ENCODE measurements at places on chromosomes 1 and 21.

DNA sequence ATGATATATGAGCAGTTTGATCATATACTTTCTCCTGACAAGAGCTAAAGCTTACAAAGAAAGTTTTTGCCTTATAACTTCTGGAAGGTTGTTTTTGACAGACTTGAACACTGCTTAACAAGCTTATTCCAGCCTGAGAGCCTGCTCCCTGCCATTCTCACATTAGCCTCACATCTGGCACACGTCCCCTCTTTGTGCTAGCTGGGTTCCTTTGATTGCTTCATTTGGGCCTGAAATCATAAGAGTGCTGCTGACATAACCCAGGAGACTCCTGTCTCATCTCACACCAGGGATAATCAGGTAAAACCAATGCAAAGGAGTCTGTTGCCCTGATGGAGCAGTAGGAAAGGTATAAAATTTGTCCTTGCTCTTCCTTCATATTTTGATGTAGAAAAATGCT, 1411.7 kb upstream of the B3GALT2 start:
- DNase-seq, result no peak

GRCh38 chr1:226921504-226921903, 18.6 kb upstream of the COQ8A start:
- no peak for DNase-seq

- DNase-seq, result no peak
Measured at GRCh38 chr1:172775606-172776005, 116.7 kb downstream of the FASLG start.

DNA sequence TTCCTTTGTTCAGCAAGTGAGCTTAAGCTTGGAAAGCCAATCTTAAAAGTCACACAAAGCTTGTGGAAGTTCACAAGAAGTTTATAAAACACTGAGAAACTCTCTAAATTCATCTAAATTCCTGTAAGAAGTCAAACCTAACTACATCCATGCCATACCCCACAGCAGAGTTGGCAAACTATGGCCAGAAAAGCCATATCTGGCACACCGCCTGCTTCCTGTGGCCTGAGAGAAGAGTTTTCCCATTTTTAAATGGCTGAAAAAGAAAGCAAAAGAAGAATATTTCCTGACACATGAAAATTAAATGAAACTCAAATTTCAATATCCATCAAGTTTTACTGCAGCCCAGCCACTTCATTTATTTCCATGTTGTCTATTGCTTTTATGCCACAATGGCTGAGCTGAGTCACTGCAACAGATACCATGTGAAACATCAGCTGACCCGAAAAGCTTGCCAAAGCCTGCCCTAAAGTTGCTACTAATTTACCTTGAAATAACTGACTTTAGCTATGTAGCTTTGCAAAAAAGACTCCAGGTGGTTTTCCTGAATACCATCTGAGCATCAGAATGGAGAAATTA, 237.1 kb downstream of the SLC45A1 start:
- no peak for DNase-seq

GRCh38 chr1:186927884-186928283, 99.1 kb downstream of the PLA2G4A start:
- no peak for DNase-seq

- no peak for DNase-seq
Measured at GRCh38 chr1:67898033-67898726, 64.9 kb upstream of the GNG12 start.

GRCh38 chr1:244052016-244052727, 1.1 kb downstream of the ZBTB18 start:
- no peak for DNase-seq

Data from stimulated activated CD4-positive, alpha-beta T cell treated with anti-CD3 and anti-CD28 coated beads, Interleukin-1b, Interleukin-23, amount 100 ng/mL, for 4 hours (primary cell).